ENCODE measurements at places on chromosomes 1 and 21. TPM values are rescaled to one million over a fixed set of nuclear protein-coding genes. Genes with fewer than 3 reads are reported as not detected.

Gene SMG7
- total RNA-seq = 53.5 TPM

Gene SRGAP2B
- 75.0 TPM for total RNA-seq

Gene AADACL4
- total RNA-seq = not detected

Gene GSTM5
- total RNA-seq = not detected

Gene DNAJC28
- 2.1 TPM for total RNA-seq

Gene PRR9
- total RNA-seq = 0.52 TPM

Gene FNBP1L
- 57.8 TPM for total RNA-seq

Gene NID1
- 76.8 TPM for total RNA-seq

Gene ALX3
- not detected for total RNA-seq

Gene BEND5
- 2.7 TPM for total RNA-seq

Gene HOOK1
- total RNA-seq = 1.7 TPM

Gene FAM151A
- not detected for total RNA-seq

Gene TMIGD3
- total RNA-seq = not detected

Gene TEX38
- not detected for total RNA-seq

Gene PTAFR
- 0.24 TPM for total RNA-seq

Gene WDR77
- 49.1 TPM for total RNA-seq

Gene TAS1R3
- total RNA-seq = 0.50 TPM

Gene FRRS1
- 4.5 TPM for total RNA-seq

Gene A3GALT2
- total RNA-seq = not detected

Gene NUP210L
- total RNA-seq = not detected

Gene TNNT2
- total RNA-seq = 6.1 TPM

Gene FAM167B
- 0.64 TPM for total RNA-seq

Gene PLXNA2
- total RNA-seq = 17.7 TPM

Gene PTCH2
- 0.89 TPM for total RNA-seq

Gene PIGP
- total RNA-seq = 21.2 TPM

Gene WASF2
- total RNA-seq = 86.9 TPM

Gene SPRR4
- not detected for total RNA-seq

Gene GUCA2A
- total RNA-seq = not detected

Gene OLFM3
- not detected for total RNA-seq

Gene COL18A1
- 692 TPM for total RNA-seq

Gene PYCR2
- 38.1 TPM for total RNA-seq

Gene DENND2C
- total RNA-seq = 3.2 TPM

Gene BGLAP
- total RNA-seq = 0.66 TPM

Gene SAMSN1
- not detected for total RNA-seq

Gene ITLN2
- total RNA-seq = not detected

Gene ADAM30
- total RNA-seq = not detected

Gene SLC25A33
- total RNA-seq = 6.2 TPM

Gene TTC24
- total RNA-seq = not detected

Gene SH2D5
- total RNA-seq = 5.9 TPM

Gene SWT1
- 4.6 TPM for total RNA-seq

Gene ZNF593OS
- total RNA-seq = not detected

Gene SLC6A17
- 3.6 TPM for total RNA-seq

Gene DTL
- total RNA-seq = 6.3 TPM

Gene PRKCZ
- total RNA-seq = 28.6 TPM

Gene FCGR3B
- not detected for total RNA-seq

Gene RIPPLY3
- not detected for total RNA-seq

Measured in astrocyte (in vitro differentiated cells and primary cell).